CD8-positive, alpha-beta memory T cell (primary cell): ENCODE measurements at places on chromosomes 6 and 20.

GRCh38 chr6:33868141-33868540 is 64.3 kb upstream of the MLN start:
- no peak for DNase-seq

DNA sequence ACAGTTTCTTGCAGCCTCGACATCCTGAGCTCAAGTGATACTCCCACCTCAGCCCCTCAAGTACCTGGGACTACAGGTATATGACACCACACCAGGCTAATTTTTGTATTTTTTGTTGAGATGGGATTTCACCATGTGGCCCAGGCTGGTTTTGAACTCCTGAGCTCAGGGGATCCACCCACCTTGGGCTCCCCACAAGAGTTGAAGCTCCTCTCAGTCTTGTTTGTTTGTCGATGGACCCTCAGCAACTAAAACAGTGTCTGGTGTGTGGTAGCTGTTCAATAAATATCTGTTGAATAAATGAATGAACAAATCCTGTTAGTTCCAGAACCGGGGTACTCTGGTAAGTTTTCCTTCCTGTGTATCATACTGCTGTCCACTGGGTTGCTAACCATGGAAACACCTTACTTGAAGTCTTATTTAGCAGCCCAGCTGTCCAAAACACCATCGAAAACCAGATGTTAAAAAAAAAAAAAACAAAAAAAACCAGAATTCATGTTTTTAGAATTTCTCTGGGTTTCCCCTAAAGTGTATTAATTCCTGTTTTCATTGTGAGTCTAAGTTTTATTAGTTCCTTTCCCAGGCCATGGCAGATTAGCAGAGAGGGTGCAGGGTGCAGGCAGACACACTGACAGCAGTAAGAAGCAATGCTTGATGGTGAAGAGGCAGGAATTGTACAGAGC is 7.8 kb upstream of the EZR start:
- DNase-seq: no peak

DNA sequence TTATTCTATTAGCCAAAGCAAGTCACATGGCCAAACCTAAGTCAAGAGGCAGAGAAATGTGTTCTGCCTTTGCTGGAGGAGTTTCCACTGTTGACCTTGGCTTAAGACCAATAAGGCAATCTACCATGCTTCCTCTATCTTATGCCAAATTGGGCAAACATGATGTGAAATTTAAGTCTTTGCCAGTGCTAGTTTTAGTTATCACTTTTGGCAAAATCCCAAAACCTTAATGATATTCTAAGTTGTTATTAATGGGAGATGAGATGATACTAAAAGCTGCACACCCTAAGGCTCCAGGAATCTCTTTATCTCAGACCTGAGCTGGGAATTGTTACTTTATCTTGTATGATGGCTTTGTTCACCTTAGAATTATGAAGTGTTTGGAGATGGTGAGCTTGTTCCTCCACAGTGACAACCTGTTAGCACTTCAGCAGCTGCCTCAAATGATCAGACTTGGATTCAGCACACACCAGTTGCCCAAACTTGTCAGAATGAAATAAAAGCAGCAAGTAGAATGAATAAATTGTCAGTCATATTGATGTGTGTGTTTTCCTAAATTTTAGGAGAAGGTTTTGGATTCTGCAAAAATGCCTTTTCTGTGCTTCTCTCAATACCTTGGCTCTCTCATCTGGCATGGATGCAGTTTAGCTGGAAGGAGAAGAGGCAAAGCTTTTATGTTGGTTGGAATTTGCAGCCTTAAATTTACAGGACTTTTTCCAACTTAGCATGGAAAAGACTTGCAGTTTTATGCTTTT is 49.3 kb downstream of the RIN2 start:
- DNase-seq: no peak

DNA sequence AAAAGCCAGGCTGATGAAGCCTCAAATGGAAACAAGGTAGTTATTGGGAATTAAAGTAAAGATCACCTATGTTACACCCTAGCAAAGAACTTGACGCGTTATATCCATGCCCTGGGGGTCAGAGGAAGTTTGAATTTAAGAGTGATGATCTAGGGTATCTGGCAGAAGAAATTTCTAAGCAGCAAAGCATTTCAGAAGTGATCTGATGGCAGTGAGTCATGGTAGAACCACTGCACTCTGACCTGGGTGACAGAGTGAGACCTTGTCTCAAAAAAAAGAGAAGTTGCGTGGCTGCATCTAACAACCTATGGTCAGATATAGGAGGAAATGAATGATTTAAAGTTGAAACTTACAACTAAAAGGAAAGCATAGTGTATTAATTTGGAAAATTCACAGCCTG is 45.2 kb downstream of the SCP2D1 start:
- no peak for DNase-seq

DNA sequence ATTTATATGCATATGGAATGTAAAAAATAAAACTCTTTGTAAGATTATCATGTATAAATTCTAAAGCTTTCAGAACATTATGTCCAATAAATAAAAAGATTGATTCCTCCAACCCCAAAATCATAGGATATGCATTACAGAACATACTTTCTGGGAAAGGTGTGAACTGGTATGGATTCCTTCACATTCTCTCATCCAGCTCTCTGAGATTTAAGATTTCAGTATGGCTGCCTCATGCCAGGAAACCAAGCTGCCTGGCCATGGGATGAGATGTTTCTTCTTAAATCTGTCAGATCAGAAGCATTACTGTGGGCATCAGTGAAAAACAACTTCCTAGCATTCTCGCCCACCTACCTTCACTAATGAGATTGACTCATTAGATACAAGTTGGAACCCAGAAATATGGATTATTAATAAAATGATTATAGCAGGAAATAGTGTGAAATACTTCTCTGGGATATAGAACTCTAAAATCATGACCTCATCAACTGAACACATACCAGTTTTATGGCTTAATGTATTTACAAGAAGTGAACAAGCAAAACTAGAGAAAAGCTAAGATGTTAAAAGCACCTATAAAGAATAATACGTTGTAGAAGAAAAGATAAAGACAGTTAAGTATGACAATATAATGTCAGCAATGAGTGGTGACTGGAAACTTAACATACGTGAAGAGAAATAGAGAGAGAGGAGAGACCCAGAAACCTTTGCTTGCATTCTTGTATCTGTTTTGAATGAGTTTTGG is 171.6 kb upstream of the PHACTR1 start:
- DNase-seq: no peak
